ENCODE measurements at places on chromosomes 2 and 18.

- DNase-seq, result no peak
Observed at GRCh38 chr2:25845843-25846505, 32.3 kb downstream of the ASXL2 start.

- no peak for DNase-seq
Observed at GRCh38 chr2:181694271-181694670, 14.0 kb upstream of the NEUROD1 start.

DNA sequence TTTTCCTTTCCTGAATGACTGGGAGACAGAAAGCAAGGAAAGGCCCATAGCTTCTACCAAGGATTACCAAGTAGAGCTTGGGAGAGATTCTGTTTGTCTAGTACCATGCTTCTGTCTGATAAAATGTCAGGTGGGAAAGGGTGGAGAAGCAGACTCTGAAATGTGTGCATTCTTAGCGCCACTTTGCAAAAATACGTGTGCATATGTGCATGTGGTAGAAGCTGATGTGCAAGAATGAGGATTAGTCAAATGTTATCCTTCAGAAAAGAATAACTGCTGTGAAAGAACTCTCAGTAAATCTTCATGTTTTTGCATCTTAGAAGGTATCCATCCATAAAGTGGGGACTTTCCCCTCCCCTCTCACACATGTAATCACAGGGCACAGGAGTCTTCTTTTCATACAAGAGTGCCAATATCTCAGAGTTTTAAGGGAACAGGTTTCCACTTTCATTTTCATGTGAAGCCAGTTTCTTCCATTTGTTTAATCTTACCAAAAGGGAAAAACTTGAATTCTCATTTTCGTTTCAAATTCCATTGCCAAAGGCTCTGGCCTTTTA, 15.4 kb upstream of the DGKD start:
- no peak for DNase-seq

DNA sequence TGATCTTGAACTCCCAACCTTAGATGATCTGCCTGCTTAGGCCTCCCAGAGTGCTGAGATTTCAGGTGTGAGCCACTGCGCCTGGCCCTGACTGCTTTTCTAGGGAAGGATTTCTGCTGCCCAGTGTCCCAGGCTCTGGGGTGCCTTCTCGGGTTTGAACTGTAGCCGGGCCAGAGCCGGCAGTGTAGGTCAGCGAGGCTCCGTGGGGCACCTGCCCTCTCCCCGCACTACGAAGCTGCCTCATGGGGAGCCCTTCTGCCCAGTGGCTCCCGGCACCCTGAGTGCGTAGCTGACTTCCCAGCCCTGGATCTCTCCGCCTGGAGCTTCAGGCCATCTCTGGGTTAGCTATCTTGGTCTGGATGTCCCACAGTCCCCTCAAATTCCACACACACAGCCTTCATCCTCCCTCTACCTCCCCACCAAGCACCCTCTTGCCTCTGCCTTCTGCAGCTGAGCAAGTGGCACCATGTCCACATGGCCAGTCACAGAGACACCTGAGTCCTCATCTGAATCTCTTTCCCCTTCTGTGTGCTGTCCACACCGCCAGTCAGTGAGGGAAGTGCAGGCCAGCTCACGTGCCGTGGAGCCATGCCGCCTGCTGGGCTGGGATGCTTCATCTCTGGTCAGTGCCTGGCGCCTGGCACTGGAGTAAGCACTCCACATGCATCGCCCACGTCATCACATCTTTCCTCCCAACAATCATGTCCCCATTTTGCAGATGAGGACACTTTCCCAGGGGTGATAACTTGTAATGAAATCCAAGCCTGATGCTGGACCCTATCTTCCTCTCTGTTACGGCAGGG, 69.2 kb downstream of the EDAR start:
- DNase-seq, result no peak

- no peak for DNase-seq
Observed at GRCh38 chr2:58645017-58645416, 403.9 kb upstream of the FANCL start.

DNA sequence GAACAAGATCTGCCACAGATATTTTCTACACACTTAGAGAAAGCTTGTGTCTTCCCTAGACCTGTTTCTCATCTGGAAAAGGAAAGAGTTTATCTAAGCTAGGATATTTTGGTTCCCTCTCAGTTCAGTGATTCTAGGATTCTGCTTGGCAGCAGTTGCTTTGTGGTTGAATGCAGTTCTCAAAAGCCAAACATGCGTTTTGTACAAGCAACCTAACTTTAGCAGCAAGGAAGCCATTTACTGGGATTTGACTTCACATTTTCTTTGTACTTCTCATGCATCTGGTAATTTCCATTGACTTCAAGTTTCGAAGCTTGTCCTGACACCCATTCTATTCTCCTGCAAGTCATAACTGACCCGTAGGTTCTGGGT, 33.3 kb downstream of the VSNL1 start:
- DNase-seq, result no peak

DNA sequence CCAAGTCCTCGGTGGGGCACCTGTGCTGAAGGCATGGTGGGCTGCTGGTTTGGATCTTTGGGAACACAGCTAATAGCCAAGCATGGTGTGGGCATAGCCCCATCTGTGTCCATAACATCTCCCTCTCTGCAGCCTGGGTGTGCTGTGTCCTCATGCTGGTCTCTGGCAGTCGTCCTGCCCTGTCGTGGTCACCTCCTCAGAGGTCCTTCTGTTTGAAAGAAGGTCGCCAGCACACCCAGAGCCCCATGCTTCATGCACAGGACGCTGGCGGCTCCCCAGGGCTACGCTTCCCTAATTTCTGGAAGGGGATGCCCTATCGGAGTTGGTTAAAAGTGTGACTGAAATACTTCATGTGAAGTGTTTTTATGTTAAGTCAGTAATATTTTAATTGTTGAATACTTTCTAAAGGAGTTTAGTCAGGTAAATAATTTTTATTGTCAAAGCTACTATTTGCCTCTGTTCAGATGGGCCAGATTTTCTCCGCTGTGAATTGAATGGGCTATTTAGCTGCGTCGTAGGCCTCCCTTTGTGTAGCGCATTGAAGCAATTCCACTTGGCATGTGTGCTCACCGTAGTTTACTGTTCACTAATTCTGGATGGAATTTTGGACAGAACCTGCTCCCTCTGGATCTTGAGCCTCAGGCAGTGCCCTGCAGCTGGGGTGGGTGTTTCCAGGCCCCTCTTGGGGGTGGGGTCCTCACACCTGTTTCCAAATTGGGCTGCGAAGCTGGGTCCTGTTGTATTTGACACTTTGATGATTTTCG, 81.9 kb downstream of the WDSUB1 start:
- no peak for DNase-seq

DNA sequence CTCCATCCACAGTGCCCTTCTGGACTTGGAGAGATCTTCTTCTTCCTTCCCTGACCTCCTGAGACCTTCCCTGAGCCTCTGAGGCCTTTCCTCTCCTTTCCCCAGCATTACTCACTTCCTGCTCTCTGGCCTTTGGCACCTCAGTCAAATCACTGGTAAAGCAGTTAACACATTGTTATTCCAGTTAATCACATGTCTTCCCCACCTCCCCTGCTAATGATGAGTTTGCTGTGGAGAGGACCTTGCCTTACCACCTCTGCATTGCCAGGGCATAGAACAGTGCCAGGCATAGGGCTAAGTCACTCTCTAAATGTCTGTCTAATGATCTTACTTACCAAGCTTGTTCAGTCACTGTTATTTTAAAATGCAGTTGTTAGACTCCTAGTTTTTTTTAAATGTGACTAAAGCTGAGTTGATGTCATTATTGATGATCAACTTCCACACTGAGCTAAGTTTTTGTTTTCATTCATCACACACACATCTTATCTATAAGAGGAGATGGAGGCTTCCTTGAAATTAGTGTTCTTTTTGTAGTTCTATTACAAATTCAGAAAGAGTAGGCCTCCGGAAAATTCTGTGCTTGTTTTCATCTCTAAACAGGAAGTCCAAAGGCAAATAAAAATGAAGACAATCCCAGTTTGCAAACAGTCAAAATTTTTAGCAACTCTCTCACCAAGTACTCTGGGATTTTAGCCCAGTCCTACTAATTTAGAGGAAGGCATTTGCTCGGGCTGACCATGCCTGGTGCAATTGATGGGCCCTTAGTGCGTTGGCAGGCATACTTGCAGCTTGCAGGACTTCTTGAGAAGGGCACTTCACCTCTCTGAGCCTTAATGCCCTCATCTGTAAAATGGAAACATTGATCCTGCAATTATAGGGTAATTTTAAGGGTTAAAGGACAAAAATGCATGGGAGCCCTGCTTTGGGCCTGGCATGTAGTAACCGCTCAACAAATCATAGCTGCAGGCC, 113.7 kb upstream of the SPRED2 start:
- DNase-seq, result no peak

DNA sequence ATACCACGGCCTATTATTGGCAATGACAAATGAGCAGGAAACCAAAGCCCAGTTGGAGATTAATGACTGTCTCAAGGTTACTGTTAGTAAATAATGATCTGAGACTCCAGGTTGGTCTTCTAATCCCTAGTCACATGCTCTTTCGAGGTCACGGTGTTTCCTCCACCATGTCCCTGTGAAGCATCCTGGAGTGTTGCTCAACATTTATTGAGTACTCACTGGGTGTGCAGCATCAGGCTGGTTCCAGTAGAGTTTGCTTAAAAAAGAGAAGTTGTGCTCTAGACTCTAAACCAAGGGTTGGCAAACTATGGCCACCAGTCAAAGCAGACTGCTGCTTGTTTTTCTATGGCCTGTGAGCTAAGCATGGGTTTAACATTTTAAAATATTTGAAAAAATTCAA, 263.8 kb upstream of the ATP5MC3 start:
- DNase-seq, result no peak

GRCh38 chr18:74453642-74454198, 3.4 kb downstream of the DIPK1C start:
- DNase-seq, result no peak

DNA sequence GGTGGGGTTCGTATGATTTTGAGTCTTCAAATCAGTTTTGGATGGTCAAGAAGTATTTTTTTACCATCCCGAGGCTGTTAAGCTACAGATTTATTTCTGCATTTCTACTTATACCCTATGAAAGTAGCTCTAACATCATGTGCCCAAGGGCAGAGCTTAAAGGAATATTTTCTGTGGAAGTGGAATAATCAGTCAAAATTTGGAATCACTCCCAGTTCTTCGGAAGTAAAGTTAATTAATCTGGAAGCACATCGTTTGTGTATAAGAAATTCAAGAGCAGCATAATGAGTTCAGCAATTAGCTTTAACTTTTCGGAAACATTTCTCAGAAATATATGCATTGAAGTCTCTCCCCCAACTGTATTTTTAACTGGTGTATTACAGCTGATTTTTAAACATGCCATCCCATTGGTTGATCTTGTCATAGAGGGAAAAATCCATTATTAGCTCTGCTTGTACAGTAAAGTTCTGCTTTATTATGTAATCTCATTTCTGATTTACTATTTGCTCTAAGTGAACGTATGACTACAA, 510.1 kb downstream of the DCC start:
- DNase-seq, result no peak

DNA sequence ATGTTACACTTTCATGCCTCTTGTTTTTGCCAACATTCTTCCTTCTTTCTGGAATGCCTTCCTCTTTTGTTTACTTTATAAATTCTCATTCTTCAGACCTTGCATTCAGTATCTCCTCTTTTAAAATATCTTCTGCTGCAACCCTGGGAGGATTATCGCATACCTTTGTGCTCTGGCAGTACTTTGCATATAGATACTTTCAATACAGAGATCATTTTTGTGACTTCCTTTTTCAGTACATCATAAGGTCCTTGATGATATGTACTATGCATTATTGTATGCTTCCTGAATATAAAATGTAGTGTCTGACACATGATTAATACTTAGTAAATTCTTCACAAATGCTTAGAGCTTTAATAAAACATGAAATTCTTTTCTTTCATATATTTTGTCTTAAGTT, 538.7 kb downstream of the TRIB2 start:
- no peak for DNase-seq

Data from hematopoietic multipotent progenitor cell treated with erythropoietin and hydrocortisone succinate and interleukin-3 and kit ligand, for 17 days (in vitro differentiated cells).